Eye (tissue), 1 donor: ENCODE measurements at places on chromosomes 16 and 17.

DNA sequence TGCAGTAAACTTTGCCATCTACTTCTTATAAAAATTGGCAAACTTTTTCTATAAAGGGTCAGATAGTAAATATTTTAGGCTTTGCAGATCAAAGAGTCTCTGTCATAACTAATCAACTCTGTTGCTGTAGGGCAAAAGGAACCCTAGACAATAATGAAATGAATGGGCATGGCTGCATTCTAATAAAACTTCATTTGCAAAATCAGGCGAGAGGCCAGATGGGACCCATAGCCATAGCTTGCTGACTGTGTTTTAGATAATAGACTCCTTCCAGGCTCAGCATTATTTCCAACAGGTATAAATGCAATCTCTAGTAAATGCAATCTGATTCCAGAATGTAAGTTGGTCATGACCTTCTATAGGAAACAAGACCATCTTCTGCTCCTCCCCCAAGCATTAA is 490.7 kb downstream of the TOX3 start:
- DNase-seq = no peak

- no peak for DNase-seq
Measured at GRCh38 chr16:55277536-55277935, 46.5 kb upstream of the IRX6 start.

- no peak for DNase-seq
Measured at GRCh38 chr16:30493941-30494488, 21.5 kb downstream of the ITGAL start.

GRCh38 chr17:4852567-4853207 is 19.5 kb downstream of the MINK1 start:
- peak; percentile 14 for DNase-seq

DNA sequence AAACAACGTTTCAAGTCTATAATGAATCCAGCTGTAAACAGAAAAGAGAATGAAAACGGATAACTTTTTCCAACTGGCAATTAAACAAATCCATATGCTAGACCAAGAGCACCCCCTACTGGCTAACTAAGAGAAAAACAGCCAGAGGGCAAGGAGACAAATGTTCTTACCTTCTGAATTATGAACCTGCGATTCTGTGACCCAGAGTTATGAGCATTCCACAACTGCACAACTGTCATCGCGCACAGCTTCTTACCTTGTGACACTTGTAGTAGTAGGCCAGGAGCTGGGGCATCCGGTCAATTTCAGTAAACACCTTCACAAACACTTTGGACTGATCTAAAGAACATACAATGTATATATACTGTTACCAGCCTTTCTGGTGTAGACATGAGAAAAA is 18.6 kb downstream of the COG7 start:
- peak; percentile 91 for DNase-seq

GRCh38 chr17:10993126-10993525 is 155.2 kb upstream of the PIRT start:
- DNase-seq = no peak

- DNase-seq = no peak
Measured at GRCh38 chr16:49578435-49579024, 204.9 kb downstream of the C16orf78 start.

DNA sequence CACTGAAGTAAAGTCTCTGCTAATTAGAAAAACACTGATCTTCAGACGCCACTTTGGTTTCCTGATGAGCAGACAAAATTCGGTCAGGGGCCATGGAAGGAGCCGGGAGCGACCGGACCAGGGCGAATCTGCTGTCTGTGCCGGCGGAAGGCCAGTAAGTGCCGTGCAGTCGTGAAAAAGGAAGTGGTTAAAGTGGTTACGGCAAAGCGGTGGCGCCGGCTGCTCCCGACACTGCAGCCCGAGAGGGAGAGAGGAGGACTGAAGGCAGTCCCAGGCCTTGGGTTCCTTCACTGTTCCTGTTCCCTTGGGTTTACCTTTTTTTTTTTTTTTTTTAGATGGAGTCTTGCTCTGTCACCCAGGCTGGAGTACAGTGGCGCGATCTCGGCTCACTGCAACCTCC is 17.3 kb upstream of the HEXD start:
- DNase-seq = no peak

DNA sequence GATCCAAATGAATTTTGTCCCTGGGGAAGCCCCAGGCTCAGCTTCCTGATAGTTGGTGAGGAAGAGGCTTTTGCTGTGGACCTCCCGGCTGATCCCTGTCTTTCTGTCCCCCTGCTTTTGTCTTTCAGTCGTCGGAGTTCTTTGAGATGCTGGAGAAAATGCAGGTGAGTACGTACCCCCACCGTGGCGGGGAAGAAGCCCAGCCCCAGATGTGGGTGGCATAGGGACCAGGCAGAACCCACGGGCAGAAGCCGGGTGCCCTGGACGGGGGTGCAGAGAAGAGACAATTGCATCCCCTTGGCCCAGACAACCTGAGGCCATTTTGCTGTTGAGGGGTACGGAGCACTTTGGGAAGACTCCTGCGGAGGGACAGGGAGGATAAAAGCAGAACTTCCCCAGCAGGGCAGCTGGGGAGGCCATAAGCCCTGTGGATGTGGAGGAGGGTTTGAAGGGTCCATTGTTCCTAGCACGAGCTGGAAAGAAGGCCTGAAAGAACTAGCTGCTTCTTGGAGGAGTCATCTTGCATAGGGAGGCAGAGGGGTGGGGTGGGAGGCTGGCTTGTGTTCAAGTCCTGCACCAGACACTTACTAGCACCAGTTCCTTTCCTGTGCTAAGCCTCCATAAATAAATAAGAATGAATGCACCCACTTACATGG is 105.6 kb downstream of the OR1D5 start:
- no peak for DNase-seq

GRCh38 chr16:87321336-87322107 is 4.3 kb upstream of the C16orf95 start:
- DNase-seq = no peak

- peak; percentile 61 for DNase-seq
Measured at GRCh38 chr17:3924512-3925350, 8.5 kb upstream of the P2RX1 start.

GRCh38 chr17:45096141-45096540 is 35.0 kb downstream of the NMT1 start:
- no peak for DNase-seq

DNA sequence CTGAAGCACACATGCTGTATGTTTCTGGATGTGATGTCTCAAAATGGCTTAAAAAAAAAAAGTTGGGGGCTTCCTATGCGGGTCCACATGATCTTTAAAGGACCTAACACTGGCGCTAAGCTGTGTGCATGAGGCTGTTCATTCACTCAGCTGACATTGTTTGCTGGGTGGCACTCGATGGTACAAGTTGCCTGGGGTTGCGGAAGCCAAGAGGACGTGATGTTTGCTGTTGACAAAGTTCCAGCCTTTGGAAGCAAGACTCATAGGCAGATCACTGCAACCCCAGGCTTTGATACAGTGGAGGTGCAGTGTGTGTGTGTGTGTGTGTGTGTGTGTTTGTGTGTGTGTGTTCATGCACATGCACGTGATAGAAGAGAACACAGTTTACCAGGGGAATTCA is 29.5 kb upstream of the DNAI2 start:
- no peak for DNase-seq

DNA sequence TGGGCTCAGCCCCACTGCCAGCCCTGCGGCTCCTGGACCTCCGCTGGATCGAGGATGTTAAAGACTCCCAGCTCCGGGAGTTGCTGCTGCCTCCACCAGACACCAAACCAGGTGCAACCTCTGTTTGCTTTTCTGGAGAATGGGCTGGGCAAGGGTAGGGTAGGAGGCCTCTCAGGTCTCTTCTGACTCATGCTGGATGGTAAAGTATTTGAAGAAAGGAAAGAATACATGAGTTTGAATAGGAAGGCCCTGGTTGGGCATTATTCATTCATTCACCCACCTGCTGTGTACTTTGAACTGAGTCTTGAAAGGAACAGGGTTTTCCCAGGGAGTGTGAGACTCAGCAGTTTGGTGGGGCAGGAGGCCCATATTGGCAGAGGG is 6.5 kb upstream of the ORAI3 start:
- no peak for DNase-seq

DNA sequence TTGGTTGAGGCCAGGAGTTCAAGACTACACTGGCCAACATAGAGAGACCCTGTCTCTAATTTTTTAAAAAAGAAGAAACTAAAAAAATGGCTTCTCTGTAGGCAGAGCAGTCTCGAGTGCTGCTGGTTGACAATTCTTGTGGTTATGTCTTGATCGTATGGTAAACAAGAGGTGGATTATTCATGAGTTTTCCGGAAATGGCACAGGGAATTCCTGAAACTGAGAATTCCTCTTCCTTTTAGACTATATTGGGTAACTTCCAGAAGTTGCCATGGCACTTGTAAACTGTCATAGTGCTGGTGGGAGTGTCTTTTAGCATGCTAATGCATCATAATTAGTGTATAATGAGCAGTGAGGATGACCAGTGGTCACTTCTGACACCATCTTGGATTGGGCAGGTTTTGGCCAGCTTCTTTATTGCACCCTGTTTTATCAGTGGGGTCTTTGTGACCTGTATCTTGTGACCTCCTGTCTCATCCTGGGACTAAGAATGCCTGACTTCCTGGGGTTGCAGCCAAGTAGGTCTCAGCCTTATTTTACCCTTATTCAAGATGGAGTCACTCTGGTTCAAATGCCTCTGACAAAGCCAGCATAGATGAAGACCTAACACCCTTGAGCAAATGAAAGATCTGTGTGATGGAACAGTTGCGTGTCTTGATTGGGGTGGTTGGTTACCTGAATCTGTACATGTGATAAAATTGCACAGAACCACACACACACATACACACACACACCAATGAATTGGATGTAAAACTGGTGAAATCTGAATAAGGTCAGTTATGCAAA is 30.2 kb downstream of the BMERB1 start:
- DNase-seq = no peak

GRCh38 chr17:82528484-82529265 is 9.1 kb downstream of the FOXK2 start:
- peak; percentile 64 for DNase-seq

- no peak for DNase-seq
Measured at GRCh38 chr17:39625198-39625785, 1.5 kb upstream of the PPP1R1B start.

DNA sequence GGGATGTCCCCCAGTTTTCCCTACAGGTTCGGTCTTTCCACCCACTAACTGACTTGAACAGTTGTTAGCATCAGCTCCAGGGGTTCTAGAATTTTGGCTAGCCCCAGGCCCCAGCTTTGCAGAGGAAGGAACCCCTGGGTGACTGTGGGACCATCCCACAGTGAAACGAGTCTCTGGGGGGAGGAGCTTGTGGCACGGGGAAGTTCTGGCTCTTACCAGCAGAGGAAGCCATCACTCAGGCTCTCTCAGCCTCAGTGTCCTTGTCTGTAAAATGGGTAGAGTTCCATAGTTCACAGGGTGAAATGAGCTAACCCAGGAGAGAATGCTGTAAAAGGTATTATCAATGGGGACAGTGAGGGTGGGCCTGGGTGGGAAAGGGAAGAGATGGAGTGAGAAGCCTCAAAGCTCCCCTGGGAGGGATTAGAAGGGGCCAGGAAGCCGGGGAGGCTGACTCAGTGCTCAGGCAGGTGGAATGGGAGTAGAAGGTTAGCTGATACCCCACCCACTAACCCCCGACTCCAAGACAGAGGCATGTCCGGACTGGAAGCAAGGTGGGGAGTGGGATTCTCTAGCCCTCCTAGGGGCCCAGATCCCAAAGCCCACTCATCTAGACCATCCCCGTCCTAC is 30.9 kb upstream of the CDC42EP4 start:
- peak; percentile 75 for DNase-seq

DNA sequence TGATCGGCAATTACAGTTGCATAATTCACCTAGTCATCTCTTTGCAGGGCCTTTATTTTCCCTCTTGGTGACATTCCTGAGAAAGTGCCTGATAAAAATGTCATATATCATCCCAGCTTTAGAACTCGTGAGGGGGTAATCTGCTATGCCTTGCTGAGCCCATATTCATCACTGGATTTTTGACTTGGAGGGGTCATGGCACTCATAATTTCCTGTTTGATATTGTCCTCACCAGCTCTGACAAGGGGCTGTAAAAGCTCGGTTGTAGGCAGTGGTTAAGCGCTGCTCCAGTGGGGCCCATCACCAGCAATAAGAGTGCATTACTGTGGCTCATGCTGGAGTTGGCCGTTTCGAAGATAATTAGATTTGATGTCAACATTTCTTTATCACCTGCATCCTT is 227.3 kb downstream of the IRX3 start:
- peak; percentile 60 for DNase-seq

DNA sequence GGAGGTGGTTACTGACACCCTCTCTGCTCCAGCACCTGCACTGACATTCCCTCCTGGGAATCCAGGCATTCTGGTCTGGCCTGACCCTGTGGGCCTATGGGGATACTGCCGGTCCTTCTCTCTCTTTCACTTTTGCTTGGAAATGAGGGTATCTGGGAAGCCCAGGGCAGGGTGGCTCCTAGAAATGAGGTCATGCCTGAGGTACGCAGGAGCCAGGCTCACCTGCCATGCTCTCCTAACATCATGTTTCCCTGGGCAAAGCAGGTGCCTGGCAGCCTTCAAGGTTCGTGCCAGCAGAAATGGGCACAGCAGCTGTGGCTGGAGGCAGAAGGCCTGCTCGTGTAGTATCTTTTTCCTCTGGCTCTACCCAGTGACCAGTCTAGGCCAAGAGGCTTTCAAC is 3.3 kb downstream of the ITGA3 start:
- DNase-seq = no peak

DNA sequence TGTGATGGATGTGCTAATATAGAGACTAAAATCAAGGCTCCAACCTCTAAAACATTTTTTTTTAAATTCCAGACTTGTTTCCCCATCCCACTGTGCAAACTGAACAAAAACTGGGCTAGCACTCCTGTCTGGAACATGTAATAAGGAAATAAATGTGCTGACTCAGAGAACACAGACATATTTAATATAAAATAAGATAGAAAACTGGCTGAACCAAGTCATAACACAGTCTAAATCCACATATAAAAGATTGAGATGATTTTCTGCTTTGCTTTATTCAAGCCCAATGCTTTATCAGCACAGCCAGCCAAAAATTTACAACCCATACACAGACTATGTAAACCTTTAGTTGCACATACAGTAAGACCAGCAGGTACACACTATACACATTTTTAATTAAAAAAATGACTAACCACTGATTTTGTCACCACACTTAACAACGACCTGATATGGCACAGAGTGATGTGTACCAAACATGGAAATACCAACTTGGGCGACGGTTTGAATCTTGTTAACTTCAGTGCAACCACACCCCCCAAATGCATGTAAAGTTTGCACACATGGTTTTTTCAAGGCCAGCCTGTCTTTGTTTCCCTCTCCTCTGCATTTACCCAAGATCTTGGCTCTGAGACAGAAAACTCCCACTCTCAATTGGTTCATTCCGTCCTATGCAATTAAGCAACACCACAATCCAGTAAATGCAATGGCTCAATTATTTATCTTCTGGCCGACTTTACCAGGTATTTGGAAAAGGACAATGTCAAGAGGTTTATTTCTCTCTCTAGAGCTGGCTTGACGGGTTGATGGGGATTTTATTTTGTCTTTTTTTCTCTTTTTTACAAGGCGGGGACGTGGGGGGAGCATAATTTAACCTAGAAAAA is 1.2 kb downstream of the STAT3 start:
- DNase-seq = peak; percentile 62
